ENCODE measurements at places on chromosomes 6 and 20. TPM values are rescaled to one million over a fixed set of nuclear protein-coding genes. Genes with fewer than 3 reads are reported as not detected.

GRCh38 chr6:106825156-106825555 lies 149.4 kb downstream of the CD24 start:
- DNase-seq = no peak
- H3K27ac ChIP-seq = no peak overlapping the region
- H3K27me3 ChIP-seq = no peaks in the 10 kb centered on the region
- H3K36me3 ChIP-seq = no peaks in the 10 kb centered on the region
- no peak overlapping the region for H3K4me3 ChIP-seq

DNA sequence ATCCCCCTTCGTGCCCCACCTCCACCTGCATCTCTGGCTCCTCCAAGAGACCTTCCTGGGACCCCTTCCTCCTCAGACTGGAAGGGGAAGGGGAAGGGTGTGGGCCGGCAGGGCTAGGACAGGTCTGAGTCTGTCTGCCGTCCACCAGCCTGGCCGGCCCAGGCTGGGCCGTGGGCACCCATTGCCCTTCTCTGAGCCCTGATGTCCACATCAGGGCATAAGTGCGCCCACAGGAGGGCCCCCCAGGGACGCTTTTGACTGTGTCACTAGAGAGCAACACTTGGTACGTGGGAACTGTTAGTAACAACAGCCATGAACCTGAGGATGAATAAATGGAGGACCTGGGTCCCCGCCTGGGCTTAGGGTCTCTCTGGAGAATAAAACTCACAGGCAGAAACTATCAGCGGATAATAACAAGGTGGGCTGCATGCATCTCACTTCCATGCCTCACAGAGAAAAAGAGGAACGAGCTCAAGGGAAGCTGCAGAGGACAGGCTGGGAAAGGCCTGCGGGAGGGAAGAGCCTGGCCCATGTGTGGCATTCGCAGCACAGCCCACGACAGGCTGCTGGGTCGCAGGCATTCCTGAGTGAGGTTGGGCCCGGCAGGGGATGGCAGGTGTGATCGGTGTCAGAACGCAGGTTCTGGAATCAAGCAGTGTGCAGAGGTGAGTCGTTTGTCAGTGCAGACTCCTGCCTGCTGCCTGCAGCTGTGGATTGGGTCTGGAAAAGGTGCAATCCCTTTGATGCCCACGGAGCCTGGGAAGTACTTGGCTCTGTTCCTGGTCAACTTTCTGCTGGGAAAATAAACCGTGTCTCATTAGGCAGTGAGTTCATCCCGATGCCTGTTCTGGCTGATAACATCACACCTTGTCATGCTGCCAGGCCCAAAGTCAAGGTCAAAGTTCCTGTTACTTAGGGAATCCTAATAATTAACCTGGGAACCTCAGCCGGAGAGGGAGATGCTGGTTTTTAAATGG lies 60.9 kb downstream of the BCAS4 start:
- peaks cover 5% of the 10 kb centered on the region for H3K4me1 ChIP-seq
- H3K4me3 ChIP-seq = no peak overlapping the region
- DNase-seq = no peak
- H3K36me3 ChIP-seq = no peaks in the 10 kb centered on the region
- no peak overlapping the region for H3K27ac ChIP-seq
- H3K27me3 ChIP-seq = no peaks in the 10 kb centered on the region

DNA sequence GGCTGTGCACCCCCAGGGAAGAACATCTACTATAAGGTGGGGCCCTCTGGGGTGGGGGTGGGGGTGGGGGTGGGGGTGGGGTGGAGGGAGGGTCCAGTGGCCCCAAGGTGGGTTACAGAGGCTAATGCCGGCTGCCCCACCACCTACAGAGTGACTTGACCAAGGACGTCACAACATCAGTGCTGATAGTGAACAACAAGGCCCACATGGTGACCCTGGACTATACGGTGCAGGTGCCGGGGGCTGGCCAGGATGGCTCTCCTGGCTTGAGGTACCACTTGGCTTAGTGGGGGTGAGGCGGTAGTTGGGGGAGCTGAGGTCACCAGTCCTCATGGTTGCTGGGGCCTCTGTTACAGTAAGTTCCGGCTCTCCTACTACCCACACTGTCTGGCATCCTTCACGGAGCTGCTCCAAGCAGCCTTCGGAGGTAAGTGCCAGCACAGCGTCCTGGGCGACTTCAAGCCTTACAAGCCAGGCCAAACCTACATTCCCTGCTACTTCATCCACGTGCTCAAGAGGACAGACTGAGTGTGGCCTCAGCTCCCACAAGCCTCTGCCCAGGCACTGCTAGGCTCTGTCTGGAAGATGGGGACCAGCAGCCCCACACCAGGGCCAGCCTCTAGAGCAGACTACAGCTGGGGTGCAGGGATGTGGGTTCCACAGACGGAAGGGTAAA lies 2.8 kb downstream of the GNMT start:
- H3K4me1 ChIP-seq = peaks cover 10% of the 10 kb centered on the region
- peaks cover 8% of the 10 kb centered on the region for H3K27me3 ChIP-seq
- H3K27ac ChIP-seq = no peak overlapping the region
- DNase-seq = no peak
- H3K36me3 ChIP-seq = peaks cover 6% of the 10 kb centered on the region
- no peak overlapping the region for H3K4me3 ChIP-seq

DNA sequence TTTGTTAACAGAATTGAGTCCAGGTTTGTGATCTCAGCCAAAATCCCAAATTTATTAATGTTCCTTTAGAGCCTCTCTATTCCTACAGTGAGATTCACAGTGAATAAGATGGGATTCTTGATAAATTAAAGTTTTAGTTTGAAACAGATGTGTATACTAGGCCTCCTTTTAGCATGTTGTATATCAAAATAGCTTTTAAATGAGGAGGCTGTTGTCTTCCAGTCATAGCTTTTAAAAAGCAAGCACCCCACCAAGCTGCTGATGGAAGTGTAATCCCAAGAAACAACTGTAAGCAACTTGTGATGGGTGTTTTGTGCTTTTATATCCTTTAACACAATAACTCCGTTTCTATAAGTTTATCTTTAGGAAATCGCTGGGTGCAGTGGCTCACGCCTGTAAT lies 7.0 kb downstream of the GTF2H5 start:
- peaks cover 8% of the 10 kb centered on the region for H3K36me3 ChIP-seq
- H3K27me3 ChIP-seq = no peaks in the 10 kb centered on the region
- H3K27ac ChIP-seq = no peak overlapping the region
- no peak for DNase-seq

DNA sequence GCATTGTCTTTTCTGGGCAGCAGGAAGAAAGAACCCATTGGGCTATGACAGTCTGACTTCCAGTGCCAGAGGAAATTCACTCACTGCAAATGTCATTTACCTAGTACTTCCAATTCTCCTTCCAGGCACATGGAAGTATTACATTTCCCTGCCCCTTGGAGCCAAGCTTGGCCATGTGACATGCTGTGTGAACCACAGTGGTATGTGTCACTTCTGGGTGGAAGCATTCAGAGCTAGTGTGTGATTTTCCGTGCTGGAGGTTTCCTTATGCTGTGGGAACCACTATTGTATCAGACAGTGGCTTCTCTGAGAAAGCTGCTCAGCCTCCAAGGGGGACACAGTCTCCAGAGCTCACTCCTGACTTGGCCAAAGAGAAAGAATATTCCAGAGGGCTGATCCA lies 387.6 kb downstream of the CDC5L start:
- no peaks in the 10 kb centered on the region for H3K27me3 ChIP-seq
- H3K4me1 ChIP-seq = no peaks in the 10 kb centered on the region
- no peak for DNase-seq
- no peak overlapping the region for H3K4me3 ChIP-seq
- H3K27ac ChIP-seq = no peak overlapping the region
- H3K36me3 ChIP-seq = peaks cover 2% of the 10 kb centered on the region

- no peaks in the 10 kb centered on the region for H3K27me3 ChIP-seq
- no peaks in the 10 kb centered on the region for H3K36me3 ChIP-seq
- no peak overlapping the region for H3K4me3 ChIP-seq
- H3K27ac ChIP-seq = no peak overlapping the region
Measured at GRCh38 chr6:113396730-113397129, 460.4 kb upstream of the MARCKS start.

- H3K4me1 ChIP-seq = peaks cover 16% of the 10 kb centered on the region
- no peak for DNase-seq
- no peaks in the 10 kb centered on the region for H3K36me3 ChIP-seq
- H3K4me3 ChIP-seq = no peak overlapping the region
- no peak overlapping the region for H3K27ac ChIP-seq
Measured at GRCh38 chr20:48612335-48612734, 215.5 kb downstream of the PREX1 start.

The POU5F1 gene
- total RNA-seq = 0.09 TPM

The ATP6V1G2 gene
- 5.6 TPM for total RNA-seq

The ZSCAN31 gene
- 2.1 TPM for total RNA-seq

Measured in activated T-cell treated with anti-CD3 and anti-CD28 coated beads, Interleukin-2, amount 50 U/mL, for 72 hours (primary cell).